ENCODE measurements at places on chromosomes 6 and 20. TPM values are rescaled to one million over a fixed set of nuclear protein-coding genes. Genes with fewer than 3 reads are reported as not detected.
A peak's percentile ranks its signal among the peaks of the same experiment; 100 is the strongest.

- no peak for DNase-seq
- no peaks in the 10 kb centered on the region for H3K4me1 ChIP-seq
- H3K4me3 ChIP-seq, result no peak overlapping the region
Measured at GRCh38 chr6:93964321-93964720, 545.0 kb upstream of the EPHA7 start.

The SLC17A3 gene
- not detected for total RNA-seq

- H3K27ac ChIP-seq, result no peak overlapping the region
- no peaks in the 10 kb centered on the region for H3K36me3 ChIP-seq
- no peaks in the 10 kb centered on the region for H3K4me1 ChIP-seq
- no peak for DNase-seq
Measured at GRCh38 chr6:47047097-47047478, 5.0 kb upstream of the ADGRF1 start.

DNA sequence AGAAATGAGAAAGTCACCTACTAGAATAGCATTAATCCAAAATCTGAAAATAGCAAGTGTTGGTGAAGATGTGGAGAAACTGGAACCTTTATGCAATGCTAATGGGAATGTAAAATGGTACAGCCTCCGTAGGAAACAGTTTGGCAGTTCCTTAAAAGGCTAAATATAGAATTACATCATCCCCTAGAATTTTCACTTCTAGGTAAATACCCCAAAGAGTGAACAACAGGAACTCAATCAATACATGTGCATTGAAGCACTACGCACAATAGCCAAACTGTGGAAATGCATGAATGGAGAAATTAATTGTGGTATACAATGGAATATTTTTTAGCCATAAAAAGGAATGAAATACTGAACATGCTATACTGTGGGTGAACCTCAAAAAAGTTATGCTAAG is 982.0 kb upstream of the FLRT3 start:
- no peak for DNase-seq
- H3K27ac ChIP-seq, result no peak overlapping the region
- H3K4me3 ChIP-seq, result no peak overlapping the region
- H3K4me1 ChIP-seq, result no peaks in the 10 kb centered on the region
- H3K36me3 ChIP-seq, result no peaks in the 10 kb centered on the region

The POLR3F gene
- 31.7 TPM for total RNA-seq

The CALHM6 gene
- 0.25 TPM for total RNA-seq

The EDN1 gene
- 0.34 TPM for total RNA-seq

The RNF182 gene
- total RNA-seq, result not detected

- H3K4me1 ChIP-seq, result no peaks in the 10 kb centered on the region
- DNase-seq, result no peak
- H3K4me3 ChIP-seq, result no peak overlapping the region
- no peaks in the 10 kb centered on the region for H3K27me3 ChIP-seq
- H3K36me3 ChIP-seq, result no peaks in the 10 kb centered on the region
- no peak overlapping the region for H3K27ac ChIP-seq
Measured at GRCh38 chr20:17794400-17794799, 94.6 kb downstream of the BANF2 start.

- peak; percentile 64 for DNase-seq
- H3K27me3 ChIP-seq, result no peaks in the 10 kb centered on the region
- H3K4me1 ChIP-seq, result peaks cover 23% of the 10 kb centered on the region
- peak overlapping the region; percentile 69 for H3K27ac ChIP-seq
- H3K36me3 ChIP-seq, result no peaks in the 10 kb centered on the region
Measured at GRCh38 chr6:158517581-158517980, 42.3 kb upstream of the TMEM181 start.

DNA sequence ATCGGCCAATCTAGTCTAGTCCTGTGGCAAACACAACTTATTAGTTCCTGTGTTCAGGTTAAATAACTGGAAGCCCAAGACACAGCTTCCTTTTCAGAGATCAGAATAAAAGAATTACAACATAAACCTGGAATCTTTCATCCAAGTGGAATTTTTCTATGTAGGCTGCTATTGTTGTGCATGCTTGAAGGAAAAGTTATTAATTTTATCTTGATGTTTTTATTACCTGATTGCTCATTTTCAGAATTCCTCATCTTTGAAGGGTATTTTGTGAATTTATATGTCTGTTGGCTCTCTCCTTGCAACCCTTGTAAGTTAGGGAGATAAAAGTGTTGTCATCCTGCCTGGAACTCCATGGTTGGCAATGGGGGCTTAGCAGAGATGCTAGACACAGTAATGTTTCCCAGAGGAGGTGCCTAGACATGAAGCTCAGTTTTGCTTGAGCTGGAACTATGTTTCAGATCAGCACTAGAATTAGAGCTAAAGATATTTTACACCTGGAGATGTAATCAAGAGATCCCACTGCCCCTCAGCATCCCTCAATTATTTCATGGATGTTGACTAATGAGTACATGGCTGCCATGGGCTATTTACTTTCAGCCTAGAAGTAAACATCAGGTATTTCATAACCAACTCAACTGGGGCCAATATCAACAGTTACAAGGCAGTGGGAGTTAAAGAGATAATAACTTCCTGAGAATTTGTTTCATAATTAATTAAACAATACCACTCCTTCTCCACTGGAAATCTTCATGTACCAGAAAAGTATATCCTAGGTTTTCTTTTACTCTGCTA is 367.0 kb upstream of the MARCKS start:
- H3K27me3 ChIP-seq, result no peaks in the 10 kb centered on the region
- no peaks in the 10 kb centered on the region for H3K4me1 ChIP-seq
- no peaks in the 10 kb centered on the region for H3K36me3 ChIP-seq
- no peak for DNase-seq

The SRMS gene
- not detected for total RNA-seq

The KHDC1 gene
- total RNA-seq, result 8.2 TPM

DNA sequence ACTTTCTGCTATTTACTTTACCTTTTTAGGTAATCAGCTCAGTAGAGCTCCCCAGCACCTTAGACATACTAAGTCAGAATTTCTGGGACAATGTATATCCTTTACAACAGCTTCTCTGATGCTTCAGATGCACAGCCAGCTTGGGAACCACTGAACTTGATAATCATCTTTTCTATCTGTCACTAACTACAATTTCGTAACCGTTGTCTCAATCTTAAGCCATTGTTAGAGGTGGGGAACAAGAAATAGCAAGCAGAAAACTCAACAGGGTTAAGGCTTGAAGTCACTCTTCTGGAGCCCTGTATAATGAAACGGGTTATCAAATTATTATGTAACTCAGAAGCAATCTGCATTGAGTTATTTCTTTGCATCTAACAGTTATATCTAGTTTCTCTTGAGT is 47.1 kb downstream of the CD109 start:
- no peak overlapping the region for H3K4me3 ChIP-seq
- no peaks in the 10 kb centered on the region for H3K27me3 ChIP-seq
- H3K36me3 ChIP-seq, result no peaks in the 10 kb centered on the region
- H3K27ac ChIP-seq, result no peak overlapping the region
- peaks cover 9% of the 10 kb centered on the region for H3K4me1 ChIP-seq
- DNase-seq, result no peak

DNA sequence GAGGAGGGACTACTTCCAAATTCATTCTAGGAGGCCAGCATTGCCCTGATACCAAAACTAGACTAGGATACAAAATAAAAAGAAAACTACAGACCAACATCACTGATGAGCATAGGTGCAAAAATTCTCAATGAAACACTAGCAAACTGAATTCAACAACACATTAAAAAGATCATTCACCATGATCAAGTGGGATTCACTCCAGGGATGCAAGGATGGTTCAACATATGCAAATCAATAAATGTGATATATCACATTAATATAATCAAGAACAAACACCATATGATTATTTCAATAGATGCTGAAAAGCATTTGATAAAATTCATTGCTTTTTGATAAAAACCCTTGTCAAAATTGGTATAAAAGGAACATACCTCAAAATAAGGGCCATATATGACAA is 10.2 kb downstream of the PGBD1 start:
- H3K27me3 ChIP-seq, result no peaks in the 10 kb centered on the region
- H3K27ac ChIP-seq, result no peak overlapping the region
- H3K36me3 ChIP-seq, result peaks cover 25% of the 10 kb centered on the region
- no peak for DNase-seq
- no peaks in the 10 kb centered on the region for H3K4me1 ChIP-seq

DNA sequence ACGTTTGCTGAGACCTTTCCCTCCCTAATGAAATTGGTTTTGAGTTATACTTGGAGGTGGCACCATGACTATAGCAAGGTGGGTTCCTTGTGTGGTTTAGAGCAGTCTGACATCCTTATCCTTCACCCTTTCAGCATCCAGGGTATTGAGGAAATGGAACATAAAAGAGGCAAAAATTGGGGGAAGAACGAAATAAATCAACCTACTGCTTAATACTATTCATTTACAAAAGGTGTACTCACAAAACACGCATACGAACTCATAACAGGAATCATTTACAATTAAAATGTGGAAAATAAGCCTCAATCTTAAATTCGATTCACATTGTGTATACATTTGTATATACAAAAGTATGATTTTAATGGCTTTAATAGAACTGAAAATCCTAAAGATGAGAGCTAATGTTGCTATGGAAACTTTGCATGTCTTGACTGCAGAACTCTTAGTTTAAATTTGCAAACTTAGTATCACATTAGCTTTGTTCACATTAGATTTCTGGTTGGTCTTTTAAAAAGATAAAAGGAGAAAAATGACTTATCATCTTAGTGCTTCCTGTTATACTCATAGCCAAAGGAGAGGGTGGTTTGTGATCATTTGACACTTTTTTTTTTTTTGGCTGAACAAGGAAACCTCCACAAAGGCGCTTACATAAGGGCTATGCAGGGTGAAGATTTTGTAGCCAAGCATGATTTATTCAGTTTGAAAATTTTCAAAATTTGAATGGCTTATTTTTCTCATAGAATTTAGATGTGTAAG is 76.1 kb upstream of the ATXN1 start:
- no peak overlapping the region for H3K4me3 ChIP-seq
- no peak overlapping the region for H3K27ac ChIP-seq
- H3K36me3 ChIP-seq, result no peaks in the 10 kb centered on the region
- no peak for DNase-seq
- no peaks in the 10 kb centered on the region for H3K27me3 ChIP-seq
- no peaks in the 10 kb centered on the region for H3K4me1 ChIP-seq

The SEL1L2 gene
- total RNA-seq, result not detected

DNA sequence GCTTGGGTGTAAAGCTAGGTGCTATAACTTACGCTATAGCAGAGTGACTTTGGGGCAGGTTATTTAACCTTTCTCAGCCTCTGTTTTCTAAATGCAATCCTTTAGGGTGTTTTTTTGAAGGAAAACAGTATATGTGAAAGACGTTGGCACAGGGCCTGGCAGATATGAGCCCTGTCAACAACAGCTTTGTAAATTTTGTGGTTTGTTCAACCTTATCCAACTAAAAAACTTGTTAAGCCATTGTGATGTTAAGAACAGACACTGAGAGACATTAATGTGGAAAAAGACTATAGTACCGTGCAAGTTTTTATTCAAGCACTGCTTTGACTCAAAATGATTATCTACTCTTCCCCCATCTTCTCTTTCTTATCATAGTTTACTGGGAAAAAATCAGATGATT is 8.2 kb downstream of the HECA start:
- H3K36me3 ChIP-seq, result peaks cover 6% of the 10 kb centered on the region
- H3K27ac ChIP-seq, result no peak overlapping the region
- DNase-seq, result no peak
- H3K4me1 ChIP-seq, result peaks cover 79% of the 10 kb centered on the region
- H3K4me3 ChIP-seq, result no peak overlapping the region

- H3K27me3 ChIP-seq, result no peaks in the 10 kb centered on the region
- H3K27ac ChIP-seq, result no peak overlapping the region
- no peak for DNase-seq
- peaks cover 26% of the 10 kb centered on the region for H3K4me1 ChIP-seq
- H3K4me3 ChIP-seq, result no peak overlapping the region
- no peaks in the 10 kb centered on the region for H3K36me3 ChIP-seq
Measured at GRCh38 chr20:24637087-24637486, 167.7 kb downstream of the SYNDIG1 start.

The GGT7 gene
- not detected for total RNA-seq

GRCh38 chr6:165599121-165599520 is 63.9 kb downstream of the PDE10A start:
- no peak overlapping the region for H3K27ac ChIP-seq
- no peaks in the 10 kb centered on the region for H3K27me3 ChIP-seq
- no peak overlapping the region for H3K4me3 ChIP-seq
- no peaks in the 10 kb centered on the region for H3K36me3 ChIP-seq
- H3K4me1 ChIP-seq, result no peaks in the 10 kb centered on the region

DNA sequence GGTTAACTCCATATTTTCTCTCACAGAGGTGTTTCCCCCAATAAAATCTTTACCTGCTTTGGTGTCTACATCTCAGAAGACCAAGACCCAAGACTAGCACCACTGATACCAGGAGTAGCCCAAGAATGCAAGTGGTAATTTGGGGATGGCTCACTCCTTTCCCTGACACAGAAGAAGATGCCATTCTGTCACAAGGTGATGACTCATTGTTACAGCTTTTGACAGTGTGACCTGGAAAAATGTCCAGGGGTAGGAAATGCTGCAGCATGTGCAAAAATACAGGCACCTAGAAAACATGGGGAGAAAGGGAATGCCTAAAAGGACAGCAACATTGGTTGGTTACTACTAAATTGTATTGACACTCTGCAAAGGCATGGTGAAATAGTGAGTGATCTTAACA is 254.0 kb upstream of the GJE1 start:
- H3K27ac ChIP-seq, result no peak overlapping the region
- H3K4me3 ChIP-seq, result no peak overlapping the region
- DNase-seq, result no peak
- H3K36me3 ChIP-seq, result no peaks in the 10 kb centered on the region

The WDR27 gene
- 76.8 TPM for total RNA-seq

DNA sequence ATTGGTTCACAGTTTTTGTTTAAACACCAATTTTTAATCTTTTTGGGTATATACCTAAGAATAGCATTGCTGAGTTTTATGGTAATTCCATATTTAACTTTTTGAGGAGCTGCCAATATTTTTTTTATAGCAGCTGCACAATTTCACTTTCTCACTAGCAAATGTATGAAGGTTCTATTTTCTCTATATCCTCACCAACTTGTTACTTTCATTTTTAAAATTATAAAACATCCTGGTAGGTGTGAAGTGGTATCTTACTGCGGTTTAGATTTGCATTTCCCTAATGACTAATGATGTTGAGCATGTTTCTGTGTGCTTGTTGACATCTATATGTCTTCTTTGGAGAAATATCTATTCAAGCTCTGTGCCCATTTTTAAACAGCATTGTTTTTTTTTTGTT is 452.1 kb downstream of the GRIK2 start:
- no peak for DNase-seq
- no peaks in the 10 kb centered on the region for H3K27me3 ChIP-seq
- no peak overlapping the region for H3K27ac ChIP-seq
- H3K4me3 ChIP-seq, result no peak overlapping the region

GRCh38 chr6:56433119-56433518 is 185.7 kb upstream of the COL21A1 start:
- no peak overlapping the region for H3K27ac ChIP-seq
- H3K4me1 ChIP-seq, result no peaks in the 10 kb centered on the region
- H3K36me3 ChIP-seq, result no peaks in the 10 kb centered on the region
- no peak overlapping the region for H3K4me3 ChIP-seq

The RWDD1 gene
- 65.3 TPM for total RNA-seq

DNA sequence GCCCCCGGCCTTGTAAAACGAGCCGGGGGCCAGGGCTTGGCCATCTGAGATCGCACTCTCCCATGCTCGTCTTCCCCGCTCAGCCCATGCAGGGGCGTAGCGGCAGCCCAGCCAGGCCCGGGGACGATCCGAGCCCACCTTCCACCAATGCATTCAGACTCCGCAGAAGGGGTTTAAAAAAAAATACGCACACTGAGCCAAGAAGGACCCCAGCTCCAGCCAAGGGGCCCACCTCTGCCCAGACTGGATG is 320 bp downstream of the GSTA4 start:
- no peak for DNase-seq
- H3K27me3 ChIP-seq, result no peaks in the 10 kb centered on the region
- no peaks in the 10 kb centered on the region for H3K36me3 ChIP-seq
- peaks cover 15% of the 10 kb centered on the region for H3K4me1 ChIP-seq

- no peaks in the 10 kb centered on the region for H3K4me1 ChIP-seq
- no peaks in the 10 kb centered on the region for H3K36me3 ChIP-seq
- no peaks in the 10 kb centered on the region for H3K27me3 ChIP-seq
- no peak for DNase-seq
- H3K4me3 ChIP-seq, result no peak overlapping the region
Measured at GRCh38 chr6:61909486-61909885, 376.5 kb downstream of the KHDRBS2 start.
